ENCODE measurements at places on chromosomes 4 and X. TPM values are rescaled to one million over a fixed set of nuclear protein-coding genes. Genes with fewer than 3 reads are reported as not detected.

Gene GAGE12D
- not detected for total RNA-seq

Gene XPNPEP2
- total RNA-seq: not detected

GRCh38 chr4:75849461-75849860, 52.8 kb downstream of the PPEF2 start:
- DNase-seq: no peak

DNA sequence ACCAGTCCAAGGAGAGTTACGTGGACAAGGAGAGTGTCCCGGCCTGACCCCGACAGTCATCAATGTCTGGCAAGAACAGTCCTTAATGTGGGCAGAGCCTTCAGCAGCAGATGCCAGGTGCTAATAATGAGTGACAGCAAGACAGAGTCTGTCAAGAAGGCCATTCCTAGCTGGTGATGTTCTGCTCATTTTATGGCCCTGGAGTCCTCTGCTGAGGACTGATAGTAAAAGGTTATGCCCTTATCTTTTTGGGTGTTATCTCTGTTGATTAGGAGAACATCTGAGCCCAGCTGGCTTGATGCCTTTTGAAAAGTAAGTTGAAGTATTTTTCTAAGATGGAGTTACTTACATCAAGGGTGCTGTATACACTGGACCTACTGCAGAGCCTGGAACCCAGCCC, 67.3 kb downstream of the SLC34A2 start:
- no peak for DNase-seq

GRCh38 chrX:4841216-4841745, 1127.8 kb upstream of the PRKX start:
- no peak for DNase-seq

DNA sequence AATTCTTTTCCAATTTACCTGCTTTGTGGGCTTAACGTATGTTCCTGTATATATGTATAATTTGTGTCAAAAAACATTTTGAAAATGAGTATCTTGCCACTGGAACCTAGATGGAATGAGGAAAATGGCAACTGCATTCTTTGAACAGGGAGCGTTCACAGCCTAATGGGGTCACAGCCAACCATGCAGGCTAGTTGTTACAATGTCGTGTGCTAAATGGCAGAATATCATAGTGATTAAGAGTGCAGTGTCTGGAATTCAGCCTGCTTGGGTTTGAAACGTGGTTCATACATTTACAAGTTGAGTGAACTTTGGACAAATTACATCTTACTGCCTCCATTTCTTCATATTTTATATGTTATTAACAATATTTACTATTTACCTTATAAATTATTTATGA, 70.8 kb downstream of the PCDH7 start:
- DNase-seq: no peak

- DNase-seq: no peak
These were observed 119.1 kb upstream of the CNKSR2 start for GRCh38 chrX:21255032-21255618.
